ENCODE measurements at places on chromosomes 1 and 21.

DNA sequence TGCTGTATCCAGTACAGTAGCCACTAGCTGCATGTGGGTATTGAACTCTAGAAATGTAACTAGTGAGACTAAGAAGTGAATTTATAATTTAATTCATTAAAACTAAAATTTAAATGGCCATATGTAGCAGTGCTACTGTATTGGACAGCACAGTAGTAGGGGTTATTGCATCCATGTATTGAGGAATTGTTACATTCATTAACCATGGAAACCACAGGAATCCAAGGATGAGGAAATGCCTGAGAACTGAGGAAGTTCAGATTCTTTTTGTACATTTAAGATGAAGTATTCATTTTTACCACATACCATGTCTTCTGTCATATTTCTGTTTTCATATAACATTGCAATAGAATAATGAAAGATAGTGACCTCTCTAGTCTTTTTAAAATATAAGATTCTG is 2.6 kb downstream of the MTF2 start:
- DNase-seq: no peak

DNA sequence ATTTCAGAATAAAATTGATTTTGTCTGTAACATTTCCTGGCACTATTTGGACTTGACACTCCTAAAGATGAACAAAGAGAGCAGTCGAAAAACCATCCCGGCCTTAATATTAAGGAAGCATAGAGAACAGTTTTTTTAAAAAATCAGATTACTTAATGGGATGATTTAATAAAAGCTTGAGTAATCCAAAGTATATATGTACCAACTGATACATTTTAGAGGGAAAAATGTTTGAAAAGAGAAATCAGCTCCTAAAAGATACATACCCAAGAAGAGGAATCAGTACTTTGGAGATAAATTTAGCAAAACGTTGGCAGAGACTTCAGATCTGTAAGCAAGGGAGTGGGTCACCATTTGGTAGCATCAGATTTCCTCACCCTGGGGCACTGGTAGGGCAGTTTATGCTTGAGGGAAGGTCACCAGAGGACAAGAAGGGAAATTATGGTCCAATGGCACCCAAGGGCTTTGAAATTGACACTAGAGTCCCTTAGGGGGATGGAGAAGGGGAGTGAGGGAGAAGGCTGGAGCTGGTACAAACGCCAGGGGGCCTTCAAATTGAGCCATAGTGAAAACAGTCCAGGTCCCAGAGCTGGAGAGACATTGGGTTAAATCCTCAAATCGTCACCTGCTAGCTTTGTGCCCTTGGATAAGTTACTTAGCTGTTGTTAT is 5.9 kb downstream of the SLAMF7 start:
- DNase-seq: no peak

GRCh38 chr1:6273380-6273891 is 12.5 kb upstream of the GPR153 start:
- no peak for DNase-seq

DNA sequence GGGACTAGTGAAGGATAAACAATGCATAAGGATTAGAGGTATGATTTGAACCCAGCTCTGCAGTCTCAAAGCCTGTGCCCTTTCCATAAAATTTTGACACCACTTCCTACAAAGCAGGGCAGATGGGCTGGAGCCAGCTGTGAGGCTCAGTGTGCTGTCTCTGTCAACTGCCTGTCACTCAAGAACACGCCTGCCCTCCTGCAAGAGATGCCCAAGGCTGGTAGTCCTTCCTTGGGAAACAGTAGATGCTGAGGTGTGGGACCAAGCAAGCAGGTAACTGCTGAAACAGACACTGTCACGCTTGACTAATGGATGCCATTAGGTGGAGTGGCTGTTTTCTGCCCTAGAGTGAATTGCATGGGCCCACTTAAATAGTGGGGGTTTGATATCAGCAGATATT is 402.0 kb downstream of the PTPRU start:
- no peak for DNase-seq

- peak; percentile 40 for DNase-seq
Observed at GRCh38 chr1:231866392-231867331, 240.1 kb downstream of the DISC1 start.

DNA sequence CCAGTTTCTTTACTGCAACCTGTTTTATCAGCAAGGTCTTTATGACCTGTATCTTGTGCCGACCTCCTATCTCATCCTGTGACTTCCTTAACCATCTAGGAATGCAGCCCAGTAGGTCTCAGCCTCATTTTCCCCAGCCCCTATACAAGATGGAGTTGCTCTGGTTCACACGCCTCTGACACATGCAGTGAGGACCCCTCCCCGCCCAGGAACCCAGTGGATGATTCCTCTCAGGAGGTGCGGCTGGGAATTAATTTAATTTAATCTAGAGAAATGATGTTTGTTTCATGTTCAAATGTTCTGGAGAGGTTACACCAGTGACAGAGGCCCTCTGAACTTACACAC is 39.0 kb upstream of the LBR start:
- no peak for DNase-seq

DNA sequence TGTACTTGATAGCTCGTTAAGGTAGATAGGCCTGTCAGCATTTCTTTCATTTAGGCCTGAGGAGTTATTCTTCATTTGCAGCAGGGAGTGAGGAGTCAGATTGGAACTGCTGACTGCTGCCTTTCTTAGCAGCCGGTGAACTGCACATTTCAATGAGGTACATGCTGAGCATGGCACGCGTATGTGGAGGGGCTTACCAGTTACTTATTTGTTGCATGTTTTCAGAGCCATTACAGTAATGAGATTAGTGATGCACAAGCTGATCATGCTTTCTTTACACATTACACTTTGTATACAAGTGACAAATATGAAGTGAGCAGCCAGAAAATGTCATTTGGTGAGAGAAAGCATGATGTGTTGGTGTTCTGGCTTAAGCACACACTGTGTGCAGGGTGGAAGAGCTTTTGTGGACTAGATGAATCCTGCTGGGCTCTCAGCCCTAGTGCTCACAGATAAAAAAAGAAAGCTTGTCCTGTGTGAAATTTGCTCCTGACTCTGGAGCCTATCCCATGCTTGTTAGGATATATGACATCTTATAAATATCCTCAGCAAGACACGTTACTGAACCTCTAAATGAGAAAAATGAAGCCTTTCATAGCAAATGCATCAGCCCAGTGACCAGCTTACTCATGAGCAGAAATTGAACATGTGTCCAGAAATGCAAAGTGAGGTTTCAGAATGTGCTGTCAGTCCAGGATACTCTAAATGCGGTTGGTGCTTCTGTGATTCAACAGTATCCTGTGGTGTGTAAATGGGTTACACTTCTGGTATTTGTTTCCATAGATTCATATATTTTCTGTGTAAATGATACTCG is 574.7 kb upstream of the ADGRL2 start:
- DNase-seq: no peak

DNA sequence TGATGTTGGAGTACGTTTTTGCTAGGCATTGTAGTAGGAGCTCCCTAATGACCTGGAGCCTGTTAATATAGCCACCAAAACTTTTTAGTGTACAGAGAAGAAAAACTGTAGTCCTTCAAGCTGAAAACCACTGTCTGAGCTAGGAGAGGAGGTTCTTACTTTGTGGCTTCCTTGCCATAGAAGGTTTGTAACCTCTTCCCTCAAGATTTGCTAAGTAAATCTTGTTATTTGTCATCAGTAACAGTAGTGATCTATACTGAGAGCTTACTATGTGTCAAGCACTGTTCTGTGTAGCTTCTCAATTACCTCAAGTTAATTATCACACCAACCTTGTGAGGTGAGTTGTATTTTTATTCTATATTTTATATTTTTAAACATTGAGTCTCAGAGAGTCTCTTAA is 21.2 kb upstream of the LRRC8C start:
- no peak for DNase-seq

DNA sequence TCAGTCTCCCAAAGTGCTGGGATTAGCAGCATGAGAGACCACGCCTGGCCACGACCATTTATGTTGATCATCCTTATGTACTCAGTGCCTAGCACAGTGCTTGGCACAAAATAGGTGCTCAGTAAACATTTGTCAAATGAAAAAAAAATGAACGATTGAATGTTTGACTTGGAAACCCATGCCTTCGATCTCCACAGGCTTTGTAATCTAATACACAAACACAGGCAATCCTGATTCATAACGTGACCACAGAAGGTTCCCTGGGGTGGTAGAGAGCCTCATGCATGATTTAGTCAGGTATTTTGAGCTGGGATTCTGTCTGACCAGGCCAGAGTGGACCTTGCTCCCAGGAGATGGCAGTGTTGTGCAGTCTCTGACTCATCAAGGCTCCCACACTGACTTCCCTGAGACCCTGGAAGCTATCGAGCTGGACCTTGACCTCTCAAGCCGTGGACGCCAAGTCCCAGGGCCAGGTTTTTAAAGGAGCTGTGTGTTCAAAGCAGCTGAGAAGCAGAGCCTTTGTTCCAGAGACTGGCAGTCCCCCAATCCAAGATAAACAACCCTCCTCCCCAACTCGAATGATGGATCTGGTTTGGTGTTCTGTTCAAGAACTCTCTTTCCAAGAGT is 81.1 kb downstream of the PGM1 start:
- DNase-seq: no peak

DNA sequence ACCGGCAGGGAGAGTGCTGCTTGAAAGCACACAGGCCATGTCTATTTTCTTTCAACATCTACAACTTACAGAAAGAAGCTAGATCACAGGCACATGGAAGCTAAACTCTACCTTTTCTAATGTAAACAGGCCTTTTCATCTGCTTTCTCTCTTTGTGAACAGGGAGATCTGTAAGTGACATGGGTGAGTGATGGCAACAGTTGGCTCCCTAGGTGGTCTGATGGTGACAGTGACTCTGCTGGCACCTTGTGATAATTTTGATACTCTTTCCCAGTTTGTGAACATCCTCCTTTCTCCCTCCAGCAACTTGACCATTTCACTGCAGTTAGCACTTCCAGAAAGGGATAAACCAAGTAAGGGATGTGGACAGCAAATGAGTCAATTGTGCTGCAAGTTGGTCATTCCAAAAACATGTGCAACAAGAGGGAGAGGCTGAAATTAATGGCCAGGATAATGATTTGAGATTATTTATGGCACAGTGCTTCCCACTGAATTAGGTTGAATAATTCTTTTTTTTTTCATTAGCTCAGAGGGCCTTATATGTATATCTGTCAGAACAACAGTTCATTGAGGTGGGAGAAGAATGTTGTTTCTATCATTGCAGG is 89.5 kb downstream of the XCL2 start:
- DNase-seq: no peak

DNA sequence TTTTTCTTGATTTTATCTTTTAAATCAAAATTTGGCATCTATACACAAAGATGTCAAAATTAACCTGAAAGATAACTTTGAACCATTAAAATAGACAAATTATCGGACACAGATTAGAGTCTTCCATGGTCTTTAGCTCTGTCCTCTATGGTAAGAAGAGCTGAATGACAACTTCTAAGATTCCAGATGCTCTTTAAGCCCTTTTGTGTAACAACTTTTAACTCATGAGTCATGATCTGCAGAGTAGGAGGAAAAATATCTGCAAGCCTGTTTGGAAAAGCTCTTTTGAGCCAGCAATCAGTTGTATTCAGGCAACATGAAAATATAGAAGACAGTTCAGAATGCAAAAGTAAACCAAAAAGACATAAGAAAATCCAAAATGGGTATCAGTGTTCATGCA is 37.8 kb downstream of the TTC13 start:
- no peak for DNase-seq

DNA sequence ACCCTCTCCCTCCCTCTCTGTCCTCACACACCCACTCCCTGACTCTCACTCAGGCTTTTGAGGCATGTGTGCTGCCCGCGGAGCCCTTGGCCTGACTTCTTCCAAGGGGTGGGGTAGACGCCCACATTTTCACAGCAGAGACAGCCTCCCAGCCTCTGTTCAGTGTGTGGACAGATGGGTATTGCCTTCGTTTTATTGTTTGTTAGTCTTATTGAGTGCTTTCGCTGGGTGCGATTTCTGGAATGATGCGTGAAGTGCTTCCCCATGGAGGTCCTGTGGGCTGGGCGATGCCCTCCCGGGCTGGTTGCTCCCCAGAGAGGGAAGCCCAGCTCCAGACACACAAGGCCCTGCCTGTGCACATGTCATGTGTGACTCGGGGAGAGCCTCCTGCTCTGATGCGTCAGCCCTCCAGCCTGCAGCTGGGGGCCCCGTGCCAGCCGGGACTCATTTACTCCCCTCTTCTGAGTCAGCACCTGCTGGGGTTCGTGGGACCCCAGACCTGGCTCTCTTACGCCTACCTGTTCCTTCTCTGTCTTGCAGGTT is 14.7 kb downstream of the PDXK start:
- no peak for DNase-seq

GRCh38 chr1:179014123-179014522 is 11.6 kb upstream of the FAM20B start:
- DNase-seq: no peak

GRCh38 chr1:188427642-188428041 is 1598.9 kb downstream of the PLA2G4A start:
- DNase-seq: no peak

DNA sequence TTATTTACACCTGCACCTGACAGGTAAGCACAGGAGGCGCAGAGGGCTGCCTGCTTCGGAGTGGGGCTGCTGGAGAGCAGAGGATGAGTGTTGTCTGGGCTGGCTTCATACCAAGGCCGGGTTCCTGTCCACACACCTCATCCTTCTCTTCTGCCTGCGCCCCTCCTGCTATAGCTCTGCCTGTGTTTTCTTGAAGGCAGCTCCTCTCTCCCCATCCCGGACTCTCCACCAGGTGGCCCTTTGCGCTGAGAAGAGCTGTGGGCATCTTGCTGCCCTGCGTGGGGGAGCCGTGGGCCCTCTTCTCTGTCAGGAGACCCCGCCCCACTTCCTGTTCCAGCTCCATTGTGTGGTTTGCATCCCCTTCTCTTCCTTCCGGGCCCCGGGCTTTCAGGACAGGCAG is 35.0 kb downstream of the ARHGEF10L start:
- no peak for DNase-seq

- no peak for DNase-seq
Observed at GRCh38 chr1:245411245-245412036, 256.7 kb downstream of the KIF26B start.

DNA sequence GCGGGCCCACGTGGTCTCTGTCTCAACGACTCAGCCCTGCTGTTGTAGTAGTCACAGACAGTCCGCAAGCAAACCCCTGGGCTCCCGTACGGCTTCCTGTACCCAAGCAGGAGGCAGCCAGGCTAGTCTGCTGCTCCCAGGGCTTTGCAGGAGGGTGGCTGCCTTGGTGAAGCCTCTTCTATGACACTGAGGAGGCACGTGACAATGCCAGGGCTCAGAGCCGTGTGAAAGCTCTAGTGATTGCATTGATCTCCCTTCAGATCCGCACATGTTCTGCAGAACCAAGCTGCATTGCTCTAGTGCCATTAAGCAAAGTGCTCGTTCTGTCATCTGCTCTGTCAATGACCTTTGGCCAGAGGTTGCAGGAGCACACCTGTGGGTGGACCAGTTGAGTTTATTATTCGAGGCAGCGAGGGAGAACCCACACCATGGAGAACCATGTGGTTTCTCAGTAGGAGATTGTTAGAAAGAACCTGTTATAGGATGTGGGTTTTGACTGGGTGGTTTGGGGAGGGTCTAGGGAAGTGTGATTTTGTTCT is 18.0 kb downstream of the UMODL1 start:
- no peak for DNase-seq
